NB4 (cell line): ENCODE measurements at places on chromosomes 7 and 10.

DNA sequence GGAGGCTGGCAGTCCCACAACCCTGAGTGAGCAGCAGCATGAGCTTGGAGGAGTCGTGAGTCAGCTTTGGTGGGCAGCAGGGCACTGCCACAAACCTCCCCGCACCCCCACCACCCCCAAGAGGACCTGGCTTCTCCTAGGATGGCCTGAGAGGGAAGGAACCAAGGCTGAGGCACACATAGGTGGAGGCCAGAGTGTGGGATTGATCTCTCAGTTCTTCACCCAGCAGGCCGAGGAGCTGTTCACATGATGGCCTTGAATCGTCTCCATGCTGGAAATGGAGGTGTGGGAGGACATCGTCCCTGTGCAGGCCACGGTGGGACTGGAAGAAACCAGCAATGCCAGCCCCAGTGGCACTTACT lies 17.4 kb upstream of the GDF10 start:
- no peak for DNase-seq

GRCh38 chr10:3766046-3766756 lies 18.8 kb downstream of the KLF6 start:
- no peak for DNase-seq

DNA sequence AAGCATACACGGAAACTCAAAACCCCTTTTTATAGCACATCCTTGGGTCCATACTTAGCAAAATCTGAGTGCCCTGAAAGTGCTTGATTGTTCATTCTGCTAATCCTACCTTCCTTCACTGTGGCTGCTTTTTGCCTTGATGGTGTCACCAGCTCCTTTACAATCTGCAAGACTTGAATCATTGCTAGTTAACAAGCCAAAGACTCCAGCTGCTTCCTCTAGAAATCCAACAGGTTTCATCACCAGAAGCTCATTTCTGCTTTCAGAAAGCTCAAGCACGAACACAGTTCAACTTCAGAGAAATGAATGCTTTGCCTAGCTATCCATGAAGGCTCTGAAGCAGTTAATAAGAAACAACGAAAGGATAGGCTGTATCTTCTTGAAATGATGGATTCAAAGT lies 38.0 kb downstream of the USP6NL start:
- peak; percentile 70 for DNase-seq

DNA sequence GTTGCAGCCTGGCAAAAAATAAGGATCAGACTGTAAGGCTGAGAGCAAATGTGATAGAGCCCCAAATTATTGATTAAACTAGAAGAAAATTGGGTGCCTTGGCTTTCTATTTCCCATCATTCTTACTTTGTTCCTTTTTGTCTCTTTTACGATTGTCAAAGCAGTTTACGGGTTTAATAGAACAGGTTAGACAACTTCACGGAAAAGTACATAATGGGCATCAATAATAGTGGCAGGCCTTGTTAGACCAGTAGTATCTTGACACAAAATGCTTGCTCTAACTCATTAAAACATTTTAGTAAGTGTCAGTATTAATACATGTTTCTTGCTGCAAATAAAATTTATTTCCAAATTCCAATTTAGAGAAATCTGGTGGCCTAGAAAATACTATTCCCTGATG lies 14.5 kb upstream of the GGCT start:
- DNase-seq: no peak

- DNase-seq: no peak
Measured at GRCh38 chr7:130921391-130922180, 187.6 kb upstream of the KLF14 start.

DNA sequence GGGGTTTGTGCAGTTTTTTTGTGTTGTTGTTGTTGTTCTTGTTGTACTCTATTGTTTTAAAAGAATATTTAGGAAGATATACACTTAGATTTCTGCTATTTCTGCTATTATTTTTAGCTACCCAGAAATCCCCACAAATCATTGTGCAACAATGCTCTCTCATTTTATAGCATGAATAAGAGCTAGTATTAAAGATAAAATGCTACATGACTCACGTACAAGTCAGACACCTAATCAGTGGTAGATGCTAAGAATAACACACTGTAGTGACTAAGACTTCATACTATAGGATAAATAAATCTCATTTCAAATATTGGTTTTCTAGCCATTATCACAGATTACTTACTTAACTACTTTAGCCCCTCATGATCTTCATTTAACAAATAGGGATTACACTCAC lies 920.5 kb downstream of the KCNMA1 start:
- no peak for DNase-seq
